NCI-H146 (cell line): ENCODE measurements at places on chromosomes 16 and 17.

GRCh38 chr17:76700617-76701470 lies 9.9 kb downstream of the MXRA7 start:
- no peak for DNase-seq

DNA sequence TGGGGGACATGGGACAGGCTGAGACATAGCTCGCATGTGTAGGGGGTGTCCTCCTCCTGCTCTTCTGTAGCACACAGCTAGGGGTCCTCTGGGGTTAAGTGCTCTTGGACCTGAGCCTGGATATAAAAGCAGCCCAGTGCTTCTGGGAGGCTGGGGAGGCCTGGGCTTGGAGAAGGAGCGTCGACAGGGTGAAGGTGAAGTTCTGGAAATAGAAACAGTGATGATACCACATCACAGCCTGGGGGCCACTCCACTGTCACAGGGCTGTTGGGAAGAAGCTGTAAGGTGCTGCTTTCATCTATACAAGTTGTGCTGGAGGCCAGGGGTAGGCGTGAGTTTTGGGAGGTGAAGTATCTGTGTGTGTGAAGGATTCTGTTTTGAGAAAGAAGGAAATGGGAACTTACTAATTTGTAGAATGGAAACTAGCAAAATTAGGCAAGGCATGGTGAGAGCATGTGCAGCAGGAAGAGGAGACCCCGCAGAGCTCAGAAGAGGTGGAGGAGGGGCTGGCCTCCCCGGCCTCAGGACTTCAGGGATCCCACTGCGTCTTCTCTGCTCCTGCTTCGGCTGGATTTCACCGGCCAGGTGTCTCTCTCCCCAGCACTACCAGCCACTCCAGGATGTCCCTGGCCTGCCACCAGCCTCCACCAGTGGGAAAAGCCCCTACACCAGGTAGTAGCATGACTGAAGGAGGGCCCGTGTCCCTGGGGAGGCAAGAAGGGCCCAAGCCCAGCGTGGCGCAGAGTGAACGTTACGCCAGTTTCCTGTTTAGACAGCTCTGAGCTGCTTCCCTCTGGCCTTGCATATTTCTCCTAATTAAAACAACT lies 19.4 kb downstream of the PLCG2 start:
- DNase-seq, result no peak

DNA sequence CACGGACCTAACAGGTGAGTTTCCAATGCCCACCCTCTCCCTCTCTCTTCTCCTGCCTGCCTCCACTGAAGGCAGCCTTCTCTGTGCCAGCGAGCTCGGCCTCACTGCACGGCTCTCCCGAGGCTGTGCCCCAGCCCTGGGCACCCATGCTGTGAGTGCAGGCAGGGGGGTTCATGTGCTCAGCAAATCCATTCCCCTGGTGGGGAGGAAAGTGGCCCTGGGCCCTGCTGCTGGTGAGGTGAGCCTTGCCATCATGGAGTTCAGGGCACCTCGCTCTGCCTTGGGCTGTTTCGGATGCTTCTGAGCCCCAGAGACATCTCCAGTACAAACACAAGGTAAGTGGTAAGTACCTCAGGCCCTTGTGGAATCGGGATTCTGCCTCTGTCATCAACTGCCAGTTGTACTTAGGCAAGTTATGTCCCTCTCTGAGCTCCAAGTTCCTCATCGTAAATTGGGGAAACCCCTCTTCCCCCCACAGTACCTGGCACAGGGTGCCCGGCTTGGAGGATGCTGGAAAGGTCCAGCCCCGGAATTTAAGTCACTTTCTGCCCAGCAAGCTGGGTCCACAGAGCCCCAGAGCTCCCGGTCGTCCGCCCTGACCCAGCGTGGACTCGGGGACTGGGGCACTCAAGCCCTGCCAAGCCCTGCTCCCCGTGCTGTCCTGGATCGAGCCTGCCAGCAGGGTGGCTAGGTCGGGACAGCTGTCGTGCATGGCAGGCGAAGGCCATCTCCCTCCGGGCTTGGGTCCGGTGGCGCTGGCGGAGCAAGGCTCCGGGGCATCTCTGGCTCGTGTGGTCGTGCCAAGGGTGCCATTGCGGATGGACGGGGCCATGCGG lies 684 bp upstream of the NUDT16L1 start:
- DNase-seq, result no peak

DNA sequence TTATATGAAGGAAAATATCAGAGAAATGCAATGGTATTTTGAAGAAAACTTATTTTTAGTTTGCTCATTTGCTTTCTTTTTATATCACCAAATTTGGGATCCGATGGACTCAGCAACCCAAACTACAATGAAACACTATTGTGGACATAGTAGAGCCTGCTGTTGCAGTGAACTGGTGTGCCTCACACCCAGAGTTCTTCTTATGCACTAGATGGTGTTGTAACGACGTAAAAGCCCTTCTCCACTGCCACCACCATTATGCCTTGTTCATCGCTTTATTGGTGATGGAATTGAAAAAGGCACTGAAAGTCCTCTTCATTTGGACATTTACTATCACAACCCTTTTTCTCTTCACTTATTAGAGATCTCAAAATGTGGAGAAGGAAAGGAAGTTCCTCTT lies 381.3 kb downstream of the CDH8 start:
- no peak for DNase-seq

GRCh38 chr16:66844009-66844341 lies 239 bp upstream of the CA7 start:
- no peak for DNase-seq

DNA sequence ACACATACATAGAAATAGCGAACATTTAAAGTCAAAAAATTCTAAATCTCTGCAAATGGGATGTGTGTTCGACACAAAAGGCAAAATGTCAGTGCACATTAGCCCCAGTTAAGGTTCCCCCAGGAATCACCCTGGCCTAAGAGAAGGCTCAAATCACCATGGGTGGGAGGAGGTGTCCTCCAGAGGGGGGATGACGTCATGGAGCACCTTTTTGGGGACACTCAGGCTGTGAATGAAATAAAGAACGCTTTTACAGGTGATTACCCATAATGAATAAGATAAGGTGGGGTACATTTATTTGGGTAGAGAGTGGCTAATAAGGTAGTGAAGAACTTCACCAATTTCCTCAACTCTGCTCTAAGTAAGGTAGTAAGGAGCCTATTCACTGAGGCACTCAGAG lies 26.4 kb downstream of the WNT3 start:
- no peak for DNase-seq

DNA sequence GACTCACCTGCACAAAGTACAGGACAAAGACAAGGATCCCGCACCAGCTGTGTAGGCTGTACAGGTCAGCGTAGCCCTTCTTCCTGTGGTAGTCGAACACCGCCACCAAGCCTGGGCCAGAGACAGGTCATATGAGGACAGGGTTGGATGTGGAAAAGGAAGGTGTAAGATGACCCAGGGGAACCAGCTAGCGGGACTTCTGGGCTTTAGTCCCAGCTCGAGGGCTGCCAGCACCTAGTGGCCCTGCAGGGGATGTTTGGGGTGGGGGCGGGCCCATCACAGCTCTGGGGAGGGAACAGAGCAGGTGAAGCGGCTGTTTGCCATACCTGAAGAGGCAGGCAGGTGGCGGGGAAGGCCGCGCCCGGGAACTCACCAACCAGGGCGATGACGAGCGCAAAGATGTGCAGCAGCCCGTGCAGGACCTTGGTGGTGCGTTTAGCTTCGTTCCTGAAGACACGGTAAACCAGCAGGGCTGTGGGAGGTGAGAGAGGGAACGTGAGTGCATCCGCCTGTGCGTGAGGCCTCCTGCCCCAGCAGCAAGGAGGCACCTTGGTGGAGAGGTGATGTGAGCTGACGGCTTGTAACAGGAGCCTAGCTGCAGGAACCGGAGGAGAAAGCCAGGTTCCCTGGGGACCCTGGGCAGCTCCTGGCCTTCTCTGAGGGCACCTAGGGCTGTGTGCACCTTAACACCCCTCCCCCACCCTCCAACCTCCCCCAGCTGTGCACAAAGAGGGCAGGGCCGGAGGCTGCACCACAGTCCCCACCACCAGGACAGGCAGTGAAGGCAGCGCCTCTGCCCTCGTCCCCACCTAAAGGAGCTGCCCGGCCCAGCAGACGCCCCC lies 10.2 kb downstream of the CYB561 start:
- peak; percentile 18 for DNase-seq

DNA sequence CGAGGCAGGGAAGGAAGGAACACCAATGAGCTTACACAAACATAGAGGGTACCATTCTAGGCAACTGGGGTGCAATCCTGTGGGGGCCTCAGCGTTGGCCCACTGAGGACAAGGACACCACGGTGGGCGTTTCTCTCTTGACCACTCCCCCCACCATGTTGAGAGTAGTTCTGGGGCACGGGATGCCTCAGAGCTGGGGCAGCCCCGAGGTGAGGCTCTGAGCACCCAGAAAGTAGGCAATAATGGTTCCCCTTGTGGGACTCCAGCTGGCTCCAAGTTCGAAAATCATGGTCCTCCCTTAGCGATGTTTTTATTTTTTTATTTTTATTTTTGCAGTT lies 5.1 kb downstream of the PRSS21 start:
- DNase-seq, result no peak

GRCh38 chr17:69175625-69176456 lies 34.1 kb upstream of the ABCA6 start:
- DNase-seq, result no peak

DNA sequence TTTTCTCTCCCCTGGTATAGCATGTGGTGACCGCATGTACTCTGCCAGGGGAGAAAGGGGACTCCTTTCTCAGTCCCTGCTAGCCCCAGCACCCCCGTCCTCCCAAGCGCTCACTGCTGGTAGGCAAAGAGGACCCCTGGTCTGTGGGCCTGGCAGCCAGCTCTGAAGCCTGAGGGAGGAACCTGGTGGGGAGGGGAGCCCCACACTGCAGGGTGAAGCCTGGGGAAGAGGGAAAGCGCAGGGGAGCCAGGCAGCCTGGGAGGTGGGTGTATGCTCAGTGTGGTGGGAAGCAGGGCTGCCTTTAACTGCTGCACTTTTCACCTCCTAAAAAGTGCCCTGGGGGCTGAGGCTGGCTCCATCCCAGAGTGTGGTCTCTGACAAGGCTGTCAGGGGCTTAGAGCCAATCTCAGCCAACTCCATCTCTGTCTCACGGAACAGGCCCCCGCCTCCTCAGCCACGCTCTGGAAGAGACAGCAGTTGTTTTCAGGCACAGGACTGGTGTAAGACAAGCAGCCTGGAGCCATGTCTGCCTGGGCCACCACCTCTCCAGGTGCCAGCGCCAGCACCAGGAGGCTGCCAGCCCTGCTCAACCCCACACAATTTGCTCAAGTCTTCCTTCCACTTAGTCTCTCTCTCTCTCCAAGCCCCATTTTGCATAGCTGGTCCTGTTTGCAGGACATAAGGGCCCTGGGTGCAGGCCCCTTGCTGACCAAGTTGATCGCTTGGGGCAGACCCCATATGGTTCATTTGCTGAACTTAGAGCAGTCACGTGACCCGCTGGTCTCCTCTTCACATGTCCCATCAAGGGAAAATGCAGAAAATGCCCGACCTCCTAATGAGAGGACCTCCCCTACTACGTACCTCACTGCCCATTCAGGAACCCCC lies 14.7 kb upstream of the TBX2 start:
- no peak for DNase-seq

- DNase-seq, result no peak
These were observed 18.6 kb downstream of the RAB11FIP3 start for GRCh38 chr16:444027-444426.

- DNase-seq, result no peak
These were observed 1.5 kb downstream of the TAOK2 start for GRCh38 chr16:29975134-29975538.

- DNase-seq, result no peak
These were observed 76.1 kb downstream of the C17orf58 start for GRCh38 chr17:67920212-67920611.

GRCh38 chr17:28862561-28862960 lies 7.7 kb downstream of the ERAL1 start:
- DNase-seq, result no peak

- no peak for DNase-seq
These were observed 44.7 kb downstream of the SREBF1 start for GRCh38 chr17:17792037-17792550.
